Epithelial cell of esophagus (primary cell): ENCODE measurements at places on chromosomes 16 and 17.

DNA sequence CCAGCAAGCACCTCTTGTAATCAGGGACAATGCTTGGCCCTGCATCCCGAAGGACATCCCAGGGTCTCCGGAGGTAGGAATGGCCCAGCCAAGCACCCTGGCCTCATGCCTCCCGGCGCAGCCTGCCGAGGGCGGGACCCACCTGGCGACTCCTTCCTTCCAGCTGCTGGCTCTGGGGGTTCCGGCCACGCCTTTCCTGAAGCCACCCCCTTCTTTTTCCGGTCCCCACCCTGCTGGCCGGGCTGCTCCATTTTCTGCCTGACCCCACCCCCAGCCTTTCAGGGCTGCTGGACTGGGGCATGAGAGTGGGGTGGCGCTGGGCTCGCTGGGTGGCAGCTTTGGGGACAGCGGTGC, 22.5 kb upstream of the CIBAR2 start:
- DNase-seq, result no peak

DNA sequence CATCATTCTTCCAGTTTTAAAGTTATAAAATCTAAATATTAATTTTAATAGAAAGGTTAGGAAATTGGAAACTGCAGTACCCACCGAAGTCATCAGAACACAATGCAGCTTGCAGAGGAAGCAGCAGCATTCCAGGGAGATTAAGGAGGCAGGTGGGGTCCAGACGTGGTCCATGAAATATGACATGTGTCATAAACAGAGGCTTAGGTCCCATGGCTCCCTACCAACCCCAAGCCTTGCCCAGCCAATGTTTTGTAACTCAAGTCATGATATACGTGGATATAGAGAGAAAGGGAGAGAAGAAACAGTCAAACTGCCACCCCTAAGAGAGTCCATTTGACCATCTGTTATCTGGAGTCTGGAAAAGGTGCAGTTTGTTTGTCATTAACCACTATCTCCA, 670.0 kb downstream of the TOX3 start:
- DNase-seq, result peak; percentile 33

- peak; percentile 69 for DNase-seq
Measured at GRCh38 chr17:71084219-71084618, 914.9 kb downstream of the KCNJ2 start.

GRCh38 chr17:36945959-36946725, 2.6 kb upstream of the AATF start:
- no peak for DNase-seq

- no peak for DNase-seq
Measured at GRCh38 chr16:75854152-75854551, 127.9 kb upstream of the CPHXL start.

GRCh38 chr16:89344846-89345611, 127.5 kb downstream of the ZNF778 start:
- no peak for DNase-seq

DNA sequence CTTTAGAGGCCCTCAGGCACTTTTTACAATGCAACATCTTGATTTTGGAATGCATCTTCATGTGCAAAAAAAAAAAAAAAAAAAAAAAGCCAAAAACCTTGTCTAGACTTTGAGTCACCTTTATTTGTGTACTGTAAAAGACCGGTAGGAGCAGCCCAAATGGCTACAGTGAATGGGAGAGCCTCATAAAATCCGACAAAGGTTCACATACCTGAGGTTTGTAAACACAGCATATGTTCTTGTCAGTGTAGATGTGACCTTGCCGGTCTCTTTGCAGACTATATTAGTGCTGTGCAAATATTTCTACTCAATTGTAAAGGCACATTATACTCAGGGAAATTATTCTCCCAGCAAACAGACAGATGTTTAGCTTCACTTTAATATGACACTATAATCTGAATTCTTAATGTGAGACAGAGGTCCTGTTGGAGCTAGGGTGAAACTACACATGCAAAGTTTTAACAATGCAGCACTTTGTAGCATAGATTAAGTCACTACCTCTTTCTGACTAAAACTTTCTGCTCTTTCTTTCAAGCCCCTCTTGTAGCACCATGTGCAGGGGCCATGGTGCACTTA, 211.3 kb downstream of the CA10 start:
- DNase-seq, result no peak

GRCh38 chr16:1069154-1069553, 3.4 kb upstream of the SSTR5 start:
- DNase-seq, result no peak

DNA sequence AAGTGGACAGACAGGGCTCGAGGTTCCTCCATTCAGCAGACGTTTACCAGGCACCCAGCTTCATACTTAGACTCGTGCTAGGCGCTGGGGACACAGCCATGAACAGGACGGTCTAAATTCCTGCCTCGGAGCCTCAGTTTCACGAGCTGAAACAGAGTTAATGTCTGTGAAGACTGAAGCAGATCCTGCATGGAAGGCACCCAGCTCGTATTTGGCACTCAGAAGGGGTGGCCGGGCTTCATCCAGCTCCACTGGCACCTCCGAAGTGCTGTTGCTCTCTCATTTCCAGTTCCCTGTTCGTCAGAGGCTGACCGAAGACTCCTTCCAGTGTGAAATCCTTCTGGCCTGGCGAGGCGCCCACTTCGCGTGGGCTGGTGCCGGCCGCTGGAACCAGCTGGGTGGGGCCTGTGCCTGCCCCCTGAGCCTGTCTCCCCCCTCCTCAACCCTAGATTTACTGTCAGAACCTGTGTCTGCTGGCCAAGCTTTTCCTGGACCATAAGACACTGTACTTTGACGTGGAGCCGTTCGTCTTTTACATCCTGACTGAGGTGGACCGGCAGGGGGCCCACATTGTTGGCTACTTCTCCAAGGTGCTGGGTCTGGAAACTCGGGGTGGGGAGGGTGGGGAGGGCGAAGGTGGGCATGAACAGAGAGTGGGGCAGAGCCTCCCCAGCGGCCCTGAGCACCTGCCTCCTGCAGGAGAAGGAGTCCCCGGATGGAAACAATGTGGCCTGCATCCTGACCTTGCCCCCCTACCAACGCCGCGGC, 5.8 kb downstream of the PRSS8 start:
- DNase-seq, result no peak

DNA sequence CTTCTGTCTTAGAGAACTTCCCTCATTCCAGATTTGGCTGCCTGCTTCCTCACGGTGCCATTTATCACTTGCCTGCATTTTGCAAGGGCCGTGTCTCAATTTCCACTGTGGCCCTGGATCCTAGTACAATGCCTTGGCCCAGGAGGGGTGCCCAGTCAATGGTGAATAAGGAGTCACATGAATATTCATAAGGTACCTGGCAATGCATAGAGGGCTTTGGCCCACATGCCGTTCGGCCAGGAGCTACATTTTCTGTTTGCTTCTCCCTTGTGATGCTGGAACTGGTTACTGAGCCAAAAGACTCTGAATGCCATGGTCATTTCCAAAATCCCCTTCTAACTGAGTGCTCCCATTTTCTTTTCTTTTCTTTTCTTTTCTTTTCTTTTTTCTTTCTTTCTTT, 4.8 kb upstream of the PIRT start:
- no peak for DNase-seq

DNA sequence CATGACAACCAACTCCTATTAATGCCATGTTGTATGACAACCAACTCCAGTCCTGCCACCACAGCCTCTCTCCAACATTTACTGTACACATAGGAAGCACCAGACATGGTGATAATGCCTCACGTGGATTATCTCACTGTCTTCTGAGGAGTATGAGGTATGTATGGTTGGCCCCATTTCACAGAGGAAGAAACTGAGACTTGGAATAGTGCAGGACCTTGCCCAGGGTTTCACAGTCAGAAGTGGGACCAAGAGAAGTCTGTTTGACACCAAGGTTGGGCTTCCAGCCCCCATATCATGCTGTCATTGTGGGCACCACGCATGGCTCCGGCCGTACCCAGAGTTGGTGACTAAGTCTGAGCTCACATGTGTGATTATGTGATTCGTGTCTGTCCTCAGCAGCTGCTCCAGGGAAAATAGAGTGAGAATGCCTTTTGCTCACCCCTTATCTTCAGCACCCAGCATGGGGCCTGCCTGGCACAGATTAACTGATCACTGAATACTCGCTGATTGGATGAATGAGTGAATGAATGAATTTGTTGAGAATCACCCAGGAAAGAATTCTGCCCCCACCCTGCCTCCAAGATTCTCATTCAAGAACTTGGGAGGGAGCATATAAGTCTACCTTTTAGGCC, 204.1 kb upstream of the NLRP1 start:
- DNase-seq, result peak; percentile 86

GRCh38 chr16:71846431-71846830, 655 bp downstream of the ATXN1L start:
- peak; percentile 11 for DNase-seq

DNA sequence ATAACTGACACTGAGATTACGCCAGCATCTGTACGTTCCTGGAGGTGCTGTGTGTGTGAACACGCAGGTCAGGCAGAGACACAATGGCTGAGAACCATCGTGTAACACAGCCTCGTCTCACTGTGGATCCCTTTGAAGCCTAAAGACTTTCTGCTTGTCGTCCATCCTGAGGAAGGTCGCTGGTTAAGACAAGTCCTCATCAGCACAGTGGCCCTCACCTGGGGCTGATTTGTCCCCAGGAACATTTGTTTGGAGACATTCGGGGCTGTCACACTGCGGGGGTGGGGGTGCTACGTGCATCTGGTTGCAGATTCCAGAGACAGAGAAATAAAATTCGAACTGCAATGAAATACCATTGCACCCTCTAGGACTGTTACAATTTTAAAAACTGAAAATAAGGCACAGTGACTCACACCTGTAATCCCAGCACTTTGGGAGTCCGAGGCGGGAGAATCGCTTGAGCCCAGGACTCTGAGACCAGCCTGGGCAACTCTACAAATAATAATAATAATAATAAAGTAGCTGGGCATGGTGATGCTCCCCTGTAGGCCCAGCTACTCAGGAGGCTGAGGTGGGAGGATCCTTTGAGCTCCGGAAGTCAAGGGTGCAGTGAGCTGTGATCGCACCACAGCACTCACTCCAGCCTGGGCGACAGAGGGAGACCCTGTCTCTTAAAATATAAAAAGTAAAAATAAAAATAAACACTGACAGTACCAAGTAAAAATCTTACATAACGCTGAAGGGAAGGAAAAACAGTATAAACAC, 112.0 kb upstream of the METRNL start:
- no peak for DNase-seq

DNA sequence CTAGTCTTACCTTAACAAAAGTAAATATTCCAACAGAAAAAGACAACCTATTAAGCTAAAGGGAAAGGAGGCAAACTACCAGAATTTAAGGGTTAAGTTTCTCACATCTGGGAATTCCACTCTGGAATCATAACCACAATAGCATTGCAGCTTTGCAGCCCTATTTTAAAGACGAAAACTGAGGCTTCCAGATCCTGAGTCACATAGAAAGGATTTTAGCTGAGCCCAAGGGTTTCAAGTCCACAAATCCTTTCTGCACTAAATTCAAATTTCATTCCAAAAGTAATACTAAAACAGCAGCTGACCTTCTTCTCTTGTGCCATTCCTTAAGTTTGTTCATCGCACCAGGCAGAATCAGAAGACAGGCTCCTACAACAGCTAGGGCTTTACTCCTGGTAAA, 17.8 kb downstream of the XYLT1 start:
- DNase-seq, result no peak

DNA sequence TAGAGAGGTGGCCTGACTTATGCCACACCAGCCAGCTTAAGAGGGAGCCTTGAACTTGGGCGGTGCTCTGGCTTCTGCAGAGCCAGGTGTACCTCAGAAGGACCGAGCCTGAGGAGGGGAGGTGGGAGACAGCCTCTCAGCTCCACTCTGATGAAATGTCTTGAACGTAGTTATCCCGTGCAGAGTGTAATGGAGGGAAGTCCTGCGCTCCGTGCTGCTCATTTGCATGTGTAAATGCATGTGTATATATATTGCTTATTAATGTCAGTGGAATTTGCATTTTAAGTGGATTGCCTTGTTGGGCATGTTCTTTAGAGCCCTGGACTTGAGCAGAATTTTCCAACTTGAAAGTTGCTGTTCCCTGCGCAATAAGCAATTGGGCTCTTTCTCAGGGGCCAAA, 264.9 kb upstream of the SDK2 start:
- no peak for DNase-seq

GRCh38 chr16:70421473-70422311, 17.2 kb downstream of the ST3GAL2 start:
- no peak for DNase-seq

DNA sequence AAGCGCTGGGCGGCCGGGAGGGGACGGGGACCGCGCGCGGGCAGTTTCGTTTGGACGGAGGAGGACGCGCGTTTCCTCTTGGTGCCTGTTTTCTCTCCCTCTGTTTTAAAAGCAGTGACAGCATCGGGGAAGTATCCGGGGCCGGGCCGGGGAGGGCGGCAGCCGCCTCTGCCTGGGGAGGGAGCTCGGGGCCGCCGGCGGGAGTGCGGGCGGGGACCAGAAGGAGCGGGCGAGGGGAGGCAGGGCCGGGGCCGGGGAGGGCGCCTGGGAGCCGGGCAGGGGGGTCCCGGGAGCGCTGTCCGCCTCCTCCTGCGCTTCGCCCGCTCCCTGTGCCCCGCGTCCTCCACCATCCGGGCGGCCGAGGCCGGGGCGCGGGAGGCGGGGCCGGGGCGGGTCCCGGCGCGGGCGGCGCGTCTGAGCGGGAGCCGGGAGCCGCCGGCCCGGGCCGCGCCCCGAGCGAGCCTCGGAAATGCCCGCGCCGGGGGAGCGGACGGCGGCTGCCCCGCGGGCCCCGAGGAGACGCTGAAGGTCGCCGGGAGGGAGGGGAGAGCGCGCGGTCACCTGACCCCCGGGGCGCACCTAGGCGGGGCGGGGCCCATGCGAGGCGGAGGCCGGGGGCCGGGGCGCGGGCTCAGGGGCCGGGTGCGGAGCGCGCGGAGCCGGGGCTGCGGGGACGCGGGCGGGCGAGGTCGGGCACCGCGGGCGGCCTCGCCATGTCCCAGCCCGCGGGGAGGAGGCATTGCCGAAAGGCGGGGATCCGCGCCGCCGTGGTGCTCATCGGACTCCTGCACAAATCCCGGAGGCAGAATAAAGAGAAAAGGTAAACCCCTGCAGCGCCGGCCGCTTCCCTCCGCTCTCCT, 57.3 kb downstream of the RAP1GAP2 start:
- peak; percentile 76 for DNase-seq

GRCh38 chr17:78393575-78393974, 15.1 kb downstream of the PGS1 start:
- peak; percentile 61 for DNase-seq

- DNase-seq, result peak; percentile 55
Measured at GRCh38 chr17:54172096-54172984, 349.6 kb downstream of the KIF2B start.

DNA sequence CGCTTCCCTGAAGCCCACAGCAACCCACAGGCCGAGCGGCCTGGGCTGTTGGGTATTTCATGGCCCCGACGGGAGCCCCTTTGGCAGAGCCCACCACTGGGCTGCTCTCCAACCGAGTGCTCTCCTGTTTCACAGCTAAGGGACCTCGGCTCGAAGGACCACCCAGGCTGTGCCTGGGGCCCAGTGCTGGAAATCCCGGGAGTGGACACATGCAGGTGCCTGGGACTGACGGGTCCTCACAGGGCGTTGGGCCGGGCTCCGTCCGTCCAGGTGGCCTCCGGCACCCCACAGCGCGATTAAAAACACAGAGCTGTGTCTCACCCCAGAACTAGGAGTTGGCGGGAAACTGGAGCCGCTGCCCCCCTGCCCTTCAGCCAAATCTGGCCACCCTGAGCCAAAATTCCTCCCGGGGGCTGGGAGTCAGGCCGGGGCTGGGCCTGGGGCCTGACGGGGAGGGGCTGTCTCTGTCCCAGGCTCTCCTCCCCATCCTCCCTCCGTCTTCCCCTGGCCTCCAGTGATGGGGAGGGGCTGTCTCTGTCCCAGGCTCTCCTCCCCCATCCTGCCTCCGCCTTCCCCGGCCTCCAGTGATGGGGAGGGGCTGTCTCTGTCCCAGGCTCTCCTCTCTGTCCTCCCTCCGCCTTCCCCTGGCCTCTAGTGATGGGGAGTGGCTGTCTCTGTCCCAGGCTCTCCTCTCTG, 14.1 kb downstream of the UTS2R start:
- no peak for DNase-seq

- no peak for DNase-seq
Measured at GRCh38 chr17:15483431-15483830, 16.0 kb upstream of the CDRT4 start.
